Activated CD4-positive, alpha-beta memory T cell treated with anti-CD3 and anti-CD28 coated beads for 36 hours (primary cell): ENCODE measurements at places on chromosomes 5 and 9. TPM values are rescaled to one million over a fixed set of nuclear protein-coding genes. Genes with fewer than 3 reads are reported as not detected.

Gene RGS7BP
- total RNA-seq, result not detected

Gene ZNF462
- 0.64 TPM for total RNA-seq

Gene C6
- not detected for total RNA-seq

Gene RMI1
- total RNA-seq, result 22.6 TPM

Gene CCDC180
- total RNA-seq, result 2.3 TPM

Gene FGF1
- not detected for total RNA-seq

Gene TSLP
- 0.55 TPM for total RNA-seq

Gene NPR3
- total RNA-seq, result 0.15 TPM

Gene PCDHAC2
- not detected for total RNA-seq

Gene F12
- 5.1 TPM for total RNA-seq

Gene MACROH2A1
- 161 TPM for total RNA-seq

Gene UNC5A
- total RNA-seq, result not detected

Gene ACTBL2
- not detected for total RNA-seq

Gene PCSK1
- not detected for total RNA-seq

Gene IL33
- total RNA-seq, result not detected

Gene FBXL7
- total RNA-seq, result not detected

Gene PCDHA9
- total RNA-seq, result not detected

Gene SGCD
- total RNA-seq, result not detected

Gene PCDHB14
- not detected for total RNA-seq

Gene N4BP3
- 3.2 TPM for total RNA-seq

Gene SHOC1
- total RNA-seq, result not detected

Gene ZBTB26
- total RNA-seq, result 6.4 TPM

Gene SLC6A19
- total RNA-seq, result not detected

Gene RELL2
- total RNA-seq, result 17.9 TPM

Gene ST8SIA4
- total RNA-seq, result 32.8 TPM

Gene BTNL3
- total RNA-seq, result not detected

Gene TMEM232
- total RNA-seq, result 0.92 TPM

Gene SOHLH1
- total RNA-seq, result not detected

Gene PDE6A
- not detected for total RNA-seq

Gene SLC45A2
- not detected for total RNA-seq

Gene MCIDAS
- total RNA-seq, result not detected

Gene MSX2
- total RNA-seq, result not detected

Gene GLRA1
- not detected for total RNA-seq

Gene COL27A1
- total RNA-seq, result 4.1 TPM

Gene SLC23A1
- total RNA-seq, result 1.4 TPM

Gene TPM2
- total RNA-seq, result 3.9 TPM

Gene OR13J1
- total RNA-seq, result not detected

Gene LOX
- total RNA-seq, result not detected

Gene S100Z
- 1.8 TPM for total RNA-seq

Gene GAPT
- total RNA-seq, result not detected

Gene SPAAR
- total RNA-seq, result not detected

Gene ACOT12
- not detected for total RNA-seq
